ENCODE measurements at places on chromosomes 2 and 18. TPM values are rescaled to one million over a fixed set of nuclear protein-coding genes. Genes with fewer than 3 reads are reported as not detected.

TUBB8B gene
- total RNA-seq: not detected

RGPD5 gene
- 8.8 TPM for total RNA-seq

SKA1 gene
- 12.6 TPM for total RNA-seq

MRPL30 gene
- total RNA-seq: 48.7 TPM

ERFE gene
- total RNA-seq: 7.4 TPM

PLGLB1 gene
- total RNA-seq: 0.66 TPM

SLC30A3 gene
- total RNA-seq: 3.3 TPM

MYCN gene
- total RNA-seq: not detected
